ENCODE measurements at places on chromosomes 4 and X.

DNA sequence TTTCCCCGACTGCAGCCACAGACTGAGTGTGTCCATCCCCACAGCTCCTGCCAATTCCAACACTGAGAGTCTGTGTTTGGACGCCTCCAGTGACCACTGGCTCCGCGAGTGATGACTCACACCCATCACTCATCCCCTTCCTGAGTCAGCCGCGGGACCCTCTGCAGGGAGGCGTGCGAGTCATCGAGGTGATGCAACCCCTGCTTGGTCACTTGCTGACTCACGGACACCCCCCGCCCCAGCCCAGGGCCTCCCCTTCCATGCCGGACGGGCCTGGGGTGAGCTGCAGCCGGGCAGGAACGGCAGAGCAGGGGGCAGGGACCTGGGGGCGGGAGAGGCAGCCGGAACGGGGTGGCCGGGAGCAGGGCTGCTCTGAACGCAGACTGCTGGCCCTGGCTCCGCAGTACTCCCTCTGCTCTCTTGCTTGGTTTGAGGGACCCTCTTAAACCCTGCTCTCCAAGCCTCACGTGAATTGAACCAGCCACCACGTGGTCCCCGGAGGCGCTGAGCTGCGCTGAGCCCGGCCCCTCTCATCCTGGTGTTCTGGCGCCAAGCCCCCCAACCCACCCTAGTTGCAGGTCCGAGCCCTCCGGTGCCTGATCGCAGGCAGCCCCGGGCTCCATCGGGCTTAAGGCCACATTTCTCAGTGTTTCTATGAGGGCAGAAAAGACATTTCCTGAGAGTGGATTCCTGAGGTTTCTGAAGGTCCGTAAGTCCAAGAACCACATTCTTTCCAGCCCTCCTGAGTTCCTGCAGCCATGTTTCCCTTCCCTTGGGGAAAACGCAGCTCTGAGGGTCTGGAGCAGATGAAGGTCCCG, 32.4 kb downstream of the FGFRL1 start:
- no peak for DNase-seq

DNA sequence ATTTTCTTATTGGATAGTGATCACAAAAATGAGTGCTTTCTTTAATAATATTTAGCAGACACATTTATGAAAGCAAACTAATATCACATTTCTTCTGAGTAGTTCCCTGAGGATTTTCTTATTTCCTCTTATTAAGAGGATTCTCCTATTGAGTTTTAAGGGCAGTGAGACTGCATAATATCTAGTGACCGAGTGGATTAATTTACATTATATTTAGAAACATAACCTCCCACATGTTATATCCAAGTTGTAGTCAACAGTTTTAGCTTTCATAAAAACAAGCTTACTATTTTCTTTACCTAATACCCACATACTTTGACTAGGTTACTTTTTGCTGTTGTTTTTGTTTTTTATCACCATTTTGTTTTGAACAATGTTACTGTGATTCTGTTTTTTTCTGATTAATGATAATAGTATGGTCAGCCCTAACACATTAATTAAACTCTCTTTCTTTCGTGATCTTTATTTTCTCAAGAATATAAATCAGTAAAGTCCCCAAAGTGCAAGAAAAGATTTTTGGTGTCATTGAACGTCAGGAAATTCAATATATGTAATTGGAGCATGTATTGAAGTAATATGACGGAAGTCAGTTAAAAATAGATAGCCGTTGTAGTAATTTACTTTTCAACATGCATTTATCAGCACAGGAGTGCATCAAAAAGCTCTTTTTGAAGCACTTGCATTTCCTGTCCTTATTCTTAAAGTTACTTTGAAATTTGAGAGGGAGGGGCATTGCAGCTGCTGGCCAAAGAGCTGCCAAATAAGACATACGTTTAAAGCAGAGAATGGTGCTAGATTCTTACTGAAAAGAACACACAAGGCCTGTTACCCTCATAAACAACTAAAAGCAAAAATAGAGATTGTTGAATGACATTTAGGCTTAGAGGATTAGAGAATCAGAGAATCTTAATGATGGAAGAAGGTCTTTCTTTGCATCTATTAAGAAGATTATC, 25.2 kb downstream of the DDIT4L start:
- DNase-seq = no peak

DNA sequence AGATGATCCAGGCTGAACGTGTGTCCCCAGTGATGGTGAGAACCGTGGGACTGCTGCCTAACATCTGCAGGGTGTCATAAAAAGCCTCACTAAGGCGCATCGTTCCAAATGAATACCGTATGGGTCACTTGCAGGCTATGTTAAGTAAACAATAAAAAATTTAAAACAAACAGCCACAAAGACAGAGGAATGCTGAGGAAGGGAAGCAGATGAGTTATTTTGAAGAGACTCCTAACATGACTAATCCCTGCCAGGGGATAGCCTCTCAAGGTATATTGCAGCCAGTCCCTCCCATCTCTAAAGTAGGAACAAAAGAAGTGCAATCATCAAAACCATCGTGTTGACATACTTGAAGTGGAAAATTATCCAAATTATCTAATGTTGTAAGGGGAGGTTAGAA, 83.8 kb downstream of the UNC5C start:
- DNase-seq = no peak

DNA sequence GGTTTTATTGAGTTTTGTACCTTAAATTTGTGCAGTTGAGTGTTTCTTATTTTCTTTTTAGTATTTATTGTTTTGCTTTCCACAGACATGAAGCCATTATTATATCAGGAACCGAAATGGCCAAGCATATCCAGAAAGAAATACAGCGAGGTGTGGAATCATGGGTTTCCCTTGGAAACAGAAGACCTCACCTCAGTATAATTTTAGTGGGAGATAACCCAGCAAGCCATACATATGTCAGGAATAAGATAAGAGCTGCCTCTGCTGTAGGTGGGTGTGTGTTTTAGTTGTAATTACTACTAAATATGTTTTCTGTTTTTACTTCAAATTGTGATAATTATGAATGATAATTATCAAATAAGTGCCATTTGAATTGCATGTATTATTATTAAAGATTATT, 16.5 kb downstream of the MTHFD2L start:
- no peak for DNase-seq

DNA sequence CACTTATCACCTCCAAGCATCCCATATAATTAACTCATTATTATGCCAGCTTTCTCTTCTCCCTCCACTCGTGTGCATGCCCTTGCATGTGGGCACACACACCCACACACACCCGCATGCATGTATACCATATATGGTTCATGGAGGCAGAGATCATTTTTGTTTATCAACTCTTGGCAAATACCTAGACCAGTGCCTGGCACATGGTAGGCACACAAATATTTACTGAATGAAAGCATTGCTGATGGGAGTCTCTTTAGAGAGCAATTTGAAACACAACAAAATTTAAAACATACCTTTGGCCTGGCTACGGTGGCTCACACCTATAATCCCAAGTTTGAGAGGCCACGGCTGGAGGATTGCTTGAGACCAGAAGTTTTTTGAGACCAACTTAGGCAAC, 51.1 kb upstream of the SLC10A4 start:
- DNase-seq = no peak

DNA sequence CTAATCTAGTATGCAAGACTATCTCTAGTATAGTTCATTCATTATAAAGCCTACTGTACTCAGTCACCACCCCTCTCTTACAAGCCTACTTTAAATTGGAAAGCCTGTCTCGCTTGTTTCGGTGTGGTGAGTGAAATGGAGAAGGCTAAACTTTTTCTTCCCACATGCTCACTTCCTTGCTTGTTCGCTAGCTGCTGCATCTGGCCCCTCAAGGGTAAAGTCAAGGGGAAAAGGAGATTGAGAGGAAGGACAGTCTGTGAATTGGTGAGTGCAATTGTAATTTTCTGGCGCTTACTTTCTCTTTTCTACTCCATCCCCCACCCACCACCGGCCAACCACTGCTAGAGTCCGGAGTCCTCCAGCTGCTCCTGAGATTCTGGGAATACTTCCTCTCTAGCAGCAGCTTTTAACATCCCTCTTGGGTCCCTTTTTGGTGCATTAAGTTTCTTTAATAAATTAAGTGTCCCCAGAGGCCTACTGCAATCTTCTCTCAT, 12.1 kb upstream of the ARAP2 start:
- DNase-seq = no peak

DNA sequence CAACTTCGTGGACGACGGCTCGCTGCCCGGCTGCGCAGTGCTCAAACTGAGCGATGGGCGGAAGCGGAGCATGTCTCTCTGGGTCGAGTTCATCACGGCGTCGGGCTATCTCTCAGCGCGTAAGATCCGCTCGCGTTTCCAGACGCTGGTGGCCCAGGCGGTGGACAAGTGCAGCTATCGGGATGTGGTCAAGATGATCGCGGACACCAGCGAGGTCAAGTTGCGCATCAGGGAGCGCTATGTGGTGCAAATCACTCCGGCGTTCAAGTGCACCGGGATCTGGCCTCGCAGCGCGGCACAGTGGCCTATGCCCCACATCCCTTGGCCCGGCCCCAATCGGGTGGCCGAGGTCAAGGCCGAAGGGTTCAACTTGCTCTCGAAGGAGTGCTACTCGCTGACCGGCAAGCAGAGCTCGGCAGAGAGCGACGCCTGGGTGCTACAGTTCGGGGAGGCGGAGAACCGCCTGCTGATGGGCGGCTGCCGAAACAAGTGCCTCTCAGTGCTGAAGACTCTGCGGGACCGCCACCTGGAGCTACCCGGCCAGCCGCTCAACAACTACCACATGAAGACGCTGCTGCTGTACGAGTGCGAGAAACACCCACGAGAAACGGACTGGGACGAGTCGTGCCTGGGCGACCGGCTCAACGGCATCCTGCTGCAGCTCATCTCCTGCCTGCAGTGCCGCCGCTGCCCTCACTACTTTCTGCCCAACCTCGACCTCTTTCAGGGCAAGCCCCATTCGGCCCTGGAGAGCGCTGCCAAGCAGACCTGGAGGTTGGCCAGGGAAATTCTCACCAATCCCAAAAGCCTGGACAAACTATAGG, 1.5 kb downstream of the MAB21L2 start:
- no peak for DNase-seq

DNA sequence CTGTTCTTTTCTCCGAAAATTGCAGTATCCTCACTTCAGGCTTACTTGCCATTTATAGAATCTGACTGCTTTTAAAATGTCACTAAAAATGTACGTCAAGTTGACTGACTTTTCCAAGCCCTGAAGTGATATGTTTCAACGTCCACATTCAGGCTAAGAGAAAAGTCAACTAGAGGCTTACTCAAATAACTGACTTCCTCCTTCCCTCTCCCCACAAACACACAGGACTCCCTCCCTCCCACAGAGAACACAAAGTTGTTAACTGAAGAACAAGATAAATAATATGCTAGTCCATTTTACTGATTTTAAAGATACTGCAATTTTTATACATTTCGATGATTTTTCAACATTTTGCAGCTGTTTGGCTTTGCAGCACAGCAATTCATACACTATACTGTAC, 13.8 kb upstream of the CDKL2 start:
- no peak for DNase-seq

DNA sequence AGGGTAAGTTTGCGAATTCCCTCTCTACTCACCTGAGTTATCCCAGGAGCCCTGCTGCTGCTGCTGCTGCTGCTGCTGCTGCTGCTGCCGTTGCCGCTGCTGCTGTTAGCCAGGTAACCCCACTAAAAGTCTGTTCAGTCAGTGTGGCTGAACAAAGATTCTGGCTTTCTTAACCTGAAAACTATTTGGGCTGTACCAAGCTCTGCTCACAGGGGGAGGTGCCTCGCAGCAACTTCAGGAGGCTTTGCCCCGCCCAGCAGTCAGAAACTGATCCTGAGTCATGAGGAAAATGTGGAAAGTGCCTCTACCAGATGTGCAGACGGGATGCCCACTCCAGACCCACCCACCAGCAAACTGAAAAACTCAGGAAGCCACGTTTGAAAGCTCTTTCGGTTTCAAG, at the start of gene CAPN6:
Gene CAPN6, minus strand, starts transcription at position 145 of the 400 bp plus-strand sequence. CDS start 6,547 bp downstream, outside the sequence.
- DNase-seq = no peak

DNA sequence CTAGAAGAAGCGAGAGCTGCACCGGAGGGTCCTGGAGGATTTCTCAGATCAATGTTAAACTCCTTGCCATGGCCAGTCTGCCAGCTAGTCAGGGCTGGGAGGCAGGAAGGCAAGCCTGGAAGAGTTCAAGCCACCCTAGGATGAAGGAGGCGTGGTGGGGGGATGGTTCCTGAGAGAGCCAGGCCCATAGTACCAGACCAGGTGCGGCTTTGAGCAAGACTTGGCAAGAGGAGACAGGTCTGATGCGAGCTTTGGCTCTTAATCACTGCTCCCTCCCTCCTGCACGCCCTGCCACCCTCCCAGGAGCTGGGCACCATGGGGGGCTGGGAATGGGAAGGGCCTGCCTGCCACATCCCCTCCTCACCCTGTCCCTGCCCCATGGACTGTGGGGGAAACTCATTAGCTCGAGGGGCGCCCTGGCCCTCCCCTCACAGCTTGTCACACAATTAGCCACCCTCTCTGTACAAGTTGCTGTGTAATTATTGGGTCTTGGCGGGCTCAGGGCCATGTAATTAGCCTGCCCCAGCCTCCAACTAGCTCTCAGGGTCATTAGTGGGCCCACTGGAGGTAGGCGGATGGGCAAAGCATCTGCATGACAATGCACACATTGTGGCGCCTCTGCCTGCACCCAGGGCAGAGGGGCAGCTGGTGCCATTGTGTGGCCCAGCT, 50.3 kb downstream of the EFNB1 start:
- no peak for DNase-seq

- DNase-seq = no peak
These were observed 39.6 kb downstream of the DGKK start for GRCh38 chrX:50430917-50431575.

GRCh38 chrX:11053351-11053750, 57.8 kb upstream of the HCCS start:
- no peak for DNase-seq
